ENCODE measurements at places on chromosomes 4 and X.

- no peak for DNase-seq
Measured at GRCh38 chr4:7323872-7324650, 110.7 kb downstream of the PSAPL1 start.

GRCh38 chr4:109499513-109499912, 60.5 kb upstream of the MCUB start:
- DNase-seq: no peak

GRCh38 chr4:86569103-86569870, 24.8 kb upstream of the PTPN13 start:
- DNase-seq: no peak

DNA sequence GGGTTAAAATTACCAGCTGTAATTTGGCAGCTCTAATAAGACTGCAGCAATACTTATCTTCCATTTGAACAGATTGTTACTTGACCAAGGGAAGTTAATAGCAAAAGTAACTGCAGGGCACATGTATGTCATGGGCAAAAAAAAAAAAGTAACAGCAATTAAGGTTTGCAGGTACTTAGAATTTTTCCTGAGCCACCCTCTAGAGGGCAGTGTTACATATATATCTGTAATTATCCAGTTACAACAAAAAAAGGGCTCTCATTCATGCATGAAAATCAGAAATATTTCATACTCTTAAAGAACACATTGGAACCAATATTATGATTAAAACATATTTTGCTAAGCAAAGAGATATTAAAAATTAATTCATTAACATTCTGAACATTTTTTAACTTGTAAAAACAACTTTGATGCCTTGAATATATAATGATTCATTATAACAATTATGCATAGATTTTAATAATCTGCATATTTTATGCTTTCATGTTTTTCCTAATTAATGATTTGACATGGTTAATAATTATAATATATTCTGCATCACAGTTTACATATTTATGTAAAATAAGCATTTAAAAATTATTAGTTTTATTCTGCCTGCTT, 25.1 kb downstream of the XIAP start:
- DNase-seq: no peak

DNA sequence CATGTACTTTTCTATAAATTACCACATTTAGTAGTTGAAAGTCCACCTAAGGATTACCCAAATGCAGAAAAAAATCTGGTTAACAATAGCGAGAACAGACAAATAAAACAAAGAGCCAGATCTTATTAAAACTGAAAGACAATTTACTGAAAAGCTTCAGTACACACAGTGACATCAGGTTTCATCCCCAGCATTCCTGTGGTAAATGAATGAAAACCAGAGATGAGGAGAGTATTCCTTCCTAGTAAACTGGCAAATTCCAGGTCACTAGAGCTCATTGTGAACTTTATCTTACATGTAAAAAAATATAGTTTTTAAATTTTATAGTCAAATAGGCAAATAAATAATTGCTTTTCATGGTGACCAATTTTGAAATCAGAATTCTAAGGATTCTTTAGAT, 1290.5 kb downstream of the ADGRL3 start:
- no peak for DNase-seq

- no peak for DNase-seq
Measured at GRCh38 chr4:26802790-26803189, 57.9 kb upstream of the STIM2 start.

Data from skeletal muscle cell (primary cell).